ENCODE measurements at places on chromosomes 13 and 19.

DNA sequence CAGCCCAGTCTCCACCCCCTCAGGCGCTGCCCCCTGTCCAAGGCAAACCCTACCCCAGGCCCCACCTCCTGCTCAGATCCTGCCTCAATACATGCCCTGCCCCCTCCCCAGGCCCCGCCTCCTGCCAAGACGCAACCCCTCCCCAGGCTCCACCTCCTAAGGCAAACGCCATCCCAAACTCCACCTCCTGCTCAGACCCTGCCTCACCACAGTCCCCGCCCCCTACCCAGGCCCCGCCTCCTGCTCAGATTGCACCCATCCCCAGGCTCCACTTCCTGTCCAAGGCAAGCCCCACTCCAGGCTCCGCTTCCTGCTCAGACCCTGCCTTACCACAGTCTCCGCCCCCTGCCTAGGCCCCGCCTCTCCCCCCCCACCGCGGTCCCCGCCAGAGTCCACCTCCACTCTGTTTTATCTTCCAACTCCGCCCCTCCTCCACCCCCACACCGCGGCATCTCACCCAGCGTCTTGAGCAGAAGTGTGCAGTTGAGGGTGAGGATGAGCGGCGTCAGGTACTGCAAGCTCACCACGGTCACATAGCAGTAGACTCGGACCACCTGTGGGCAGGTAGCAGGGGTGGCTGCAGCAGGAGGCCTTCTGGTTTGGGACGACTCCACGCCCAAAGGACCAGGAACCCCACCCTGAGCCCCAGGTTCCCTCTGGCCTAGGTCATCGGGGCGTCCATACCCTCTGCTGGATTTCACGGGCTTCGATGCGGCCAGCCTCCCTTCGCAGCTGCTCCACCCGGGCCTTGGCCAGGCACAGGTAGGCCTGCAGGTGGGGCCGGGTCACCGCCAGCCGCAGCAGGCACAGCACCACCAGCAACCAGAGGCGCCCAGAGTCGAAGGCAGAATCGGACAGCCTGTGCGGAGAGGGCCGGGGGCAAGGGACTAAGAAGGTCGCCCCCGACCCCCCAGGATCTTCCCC is 17.7 kb downstream of the TMEM161A start:
- DNase-seq: no peak

DNA sequence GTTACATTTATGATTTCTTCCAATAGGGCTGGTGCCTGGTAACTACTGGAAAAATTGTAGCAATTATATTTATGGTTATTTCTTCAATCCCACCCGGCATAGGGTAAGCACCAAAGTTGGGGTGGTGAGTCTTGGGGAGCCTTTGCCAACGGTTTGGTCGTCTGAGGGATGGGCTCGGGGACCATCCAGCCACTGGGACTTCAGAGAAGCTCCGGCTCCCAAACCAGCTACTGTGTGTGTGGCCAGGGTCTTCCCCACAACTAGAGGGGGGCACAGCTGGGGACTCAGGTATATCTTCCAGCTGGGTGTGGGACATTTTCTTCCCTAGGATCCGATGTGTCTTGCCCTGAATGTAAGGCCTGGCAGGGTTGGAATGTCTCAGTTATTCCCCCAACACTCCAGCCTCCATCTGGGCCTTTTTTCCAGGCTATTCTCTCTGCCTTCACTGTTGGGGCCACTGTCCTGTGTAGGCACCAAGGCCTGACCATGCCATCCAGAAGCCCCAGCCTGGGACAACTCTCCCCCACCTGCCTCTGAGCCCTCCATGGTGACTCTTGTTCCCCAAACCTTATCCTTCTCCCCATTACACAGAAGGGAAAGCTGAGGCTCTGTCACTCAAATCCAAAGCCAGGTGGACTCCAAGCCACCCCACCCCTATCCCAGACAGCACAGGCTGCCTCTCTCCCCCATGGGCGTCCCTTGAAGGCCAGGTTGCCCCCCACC is 1.1 kb upstream of the IFI30 start:
- no peak for DNase-seq

GRCh38 chr19:16714702-16715287 is 4.9 kb upstream of the NWD1 start:
- DNase-seq: peak; percentile 60

DNA sequence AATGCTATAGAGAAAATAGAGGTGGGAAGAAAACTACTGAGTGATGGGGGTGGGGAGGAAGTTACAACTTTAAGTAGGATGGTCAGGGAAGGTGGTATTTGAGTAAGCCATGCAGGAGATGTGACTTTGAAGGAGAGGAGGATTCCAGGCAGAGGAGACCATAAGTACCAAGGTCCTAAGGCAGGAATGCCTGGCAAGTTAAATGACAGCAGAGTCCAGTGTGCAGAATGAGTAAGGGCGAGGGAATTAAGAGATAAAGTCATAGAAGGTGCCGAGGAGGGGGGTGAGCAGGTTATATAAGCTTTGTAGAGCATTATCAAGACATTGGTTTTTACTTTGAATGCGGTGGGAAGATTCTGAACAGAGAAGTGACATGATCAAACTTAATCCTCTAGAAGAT is 43.2 kb upstream of the WDFY2 start:
- no peak for DNase-seq

DNA sequence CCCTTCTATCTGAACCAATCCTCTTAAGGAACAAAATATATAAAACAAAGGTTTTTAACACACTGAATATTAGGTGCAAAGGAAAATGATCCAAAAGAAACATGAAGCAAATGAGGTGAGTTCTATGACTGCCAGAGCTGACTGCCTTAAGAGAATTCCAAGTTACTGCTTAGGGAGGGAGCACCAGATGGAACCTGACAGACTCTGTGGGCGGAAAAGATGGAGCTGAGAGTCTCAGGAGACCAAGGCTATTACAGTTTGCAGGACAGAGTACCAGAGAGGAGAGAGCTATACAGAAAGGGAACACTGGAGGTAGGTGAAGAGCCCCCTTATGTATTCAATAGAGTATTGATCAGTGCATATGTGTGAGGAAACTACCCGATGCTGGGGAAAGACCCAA is 87.2 kb downstream of the B3GLCT start:
- peak; percentile 41 for DNase-seq

DNA sequence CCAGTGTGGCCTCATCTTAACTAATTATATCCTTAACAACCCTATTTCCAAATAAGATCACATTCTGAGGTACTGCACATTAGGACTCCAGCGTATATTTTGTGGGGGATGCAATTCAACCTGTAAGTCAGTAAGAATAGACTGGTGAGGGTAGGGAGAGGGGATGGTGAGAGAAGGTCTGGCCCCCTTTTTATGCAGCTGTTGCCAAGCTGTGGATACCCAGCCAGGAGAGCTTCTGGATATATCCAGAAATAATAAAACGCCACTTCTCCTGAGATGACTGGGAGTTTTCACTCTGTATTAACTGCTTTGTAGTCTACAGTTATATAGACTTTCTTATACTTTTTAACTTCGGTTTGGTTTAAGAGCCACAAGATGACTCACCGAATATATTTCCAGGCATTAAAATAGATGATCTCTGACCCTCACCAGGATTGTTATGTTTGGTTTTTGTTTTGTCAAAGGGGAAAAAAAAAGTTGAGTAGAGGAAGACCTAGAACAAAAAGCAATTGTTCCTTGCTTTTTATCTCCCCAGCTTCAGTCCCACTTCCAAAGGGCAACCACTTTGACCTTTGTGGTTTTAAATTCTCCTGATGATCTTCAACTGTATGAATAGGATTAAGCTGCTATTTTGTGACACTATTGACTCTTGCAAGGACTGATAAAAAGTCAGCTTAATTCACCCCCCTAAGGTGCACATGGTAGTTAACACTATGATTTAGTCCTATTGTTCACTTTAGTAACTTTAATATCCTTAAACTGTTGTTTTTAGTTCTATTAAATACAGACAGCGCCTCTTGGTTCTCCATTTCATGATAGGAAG is 3.1 kb upstream of the NEK3 start:
- no peak for DNase-seq

- peak; percentile 23 for DNase-seq
Observed at GRCh38 chr19:18832306-18833140, 764 bp downstream of the UPF1 start.

DNA sequence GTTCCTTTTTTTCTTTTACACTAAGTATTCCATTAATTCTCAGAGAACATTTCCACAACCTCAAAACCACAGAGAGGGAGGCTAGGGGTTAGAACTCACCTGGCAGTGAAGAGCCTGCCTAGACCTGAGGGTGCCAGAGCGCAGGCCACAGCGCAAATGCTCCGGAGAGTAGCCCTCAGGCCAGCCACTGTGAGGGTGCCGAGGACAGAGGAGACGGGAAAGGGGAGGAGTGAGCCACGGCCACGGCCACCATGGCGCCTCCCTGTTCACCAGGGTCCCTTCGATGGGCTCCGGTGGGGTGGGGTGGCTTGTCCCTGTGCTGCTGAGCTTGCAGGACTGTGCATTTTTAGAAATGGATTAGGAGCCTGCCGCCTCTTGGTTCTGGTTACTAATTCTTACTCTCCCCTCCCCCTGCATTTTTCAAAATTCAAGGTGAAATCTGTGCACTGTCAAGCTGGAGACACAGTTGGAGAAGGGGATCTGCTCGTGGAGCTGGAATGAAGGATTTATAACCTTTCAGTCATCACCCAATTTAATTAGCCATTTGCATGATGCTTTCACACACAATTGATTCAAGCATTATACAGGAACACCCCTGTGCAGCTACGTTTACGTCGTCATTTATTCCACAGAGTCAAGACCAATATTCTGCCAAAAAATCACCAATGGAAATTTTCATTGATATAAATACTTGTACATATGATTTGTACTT is 58.8 kb downstream of the GGACT start:
- no peak for DNase-seq

GRCh38 chr19:22617614-22618320 is 16.4 kb upstream of the ZNF492 start:
- DNase-seq: no peak

DNA sequence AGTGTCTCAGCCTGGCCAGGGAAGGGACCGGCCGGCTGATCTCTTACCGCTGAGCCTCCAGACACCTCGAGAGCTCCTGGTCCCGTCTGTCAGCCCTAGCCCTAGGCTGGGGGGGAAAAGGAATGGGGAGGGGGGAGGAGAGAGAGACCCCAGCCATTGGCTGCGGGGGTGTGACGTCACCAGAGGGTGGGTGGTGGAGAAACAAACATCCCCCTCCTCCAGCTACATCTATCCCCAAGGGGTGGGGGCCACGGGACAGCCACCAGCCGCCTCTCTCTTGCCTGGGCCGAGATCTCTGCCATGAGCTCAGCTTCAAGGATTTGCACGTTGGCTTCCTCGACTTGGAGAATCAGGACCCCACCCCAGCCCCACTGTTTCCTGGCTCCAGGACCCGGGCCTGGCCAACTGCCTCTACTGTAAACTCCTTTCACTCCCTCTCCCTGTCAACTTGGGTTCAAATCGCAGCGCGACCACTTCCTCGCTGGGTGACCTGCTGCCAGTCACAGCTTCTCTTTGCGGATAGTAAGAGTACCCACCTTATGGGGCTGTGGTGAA is at the start of gene PRX:
PRX (minus strand) TSS at position 88 of the 555 bp plus-strand sequence. CDS start 5,446 bp downstream, outside the sequence.
- peak; percentile 63 for DNase-seq

GRCh38 chr13:109941951-109942350 is 155.6 kb upstream of the IRS2 start:
- no peak for DNase-seq

DNA sequence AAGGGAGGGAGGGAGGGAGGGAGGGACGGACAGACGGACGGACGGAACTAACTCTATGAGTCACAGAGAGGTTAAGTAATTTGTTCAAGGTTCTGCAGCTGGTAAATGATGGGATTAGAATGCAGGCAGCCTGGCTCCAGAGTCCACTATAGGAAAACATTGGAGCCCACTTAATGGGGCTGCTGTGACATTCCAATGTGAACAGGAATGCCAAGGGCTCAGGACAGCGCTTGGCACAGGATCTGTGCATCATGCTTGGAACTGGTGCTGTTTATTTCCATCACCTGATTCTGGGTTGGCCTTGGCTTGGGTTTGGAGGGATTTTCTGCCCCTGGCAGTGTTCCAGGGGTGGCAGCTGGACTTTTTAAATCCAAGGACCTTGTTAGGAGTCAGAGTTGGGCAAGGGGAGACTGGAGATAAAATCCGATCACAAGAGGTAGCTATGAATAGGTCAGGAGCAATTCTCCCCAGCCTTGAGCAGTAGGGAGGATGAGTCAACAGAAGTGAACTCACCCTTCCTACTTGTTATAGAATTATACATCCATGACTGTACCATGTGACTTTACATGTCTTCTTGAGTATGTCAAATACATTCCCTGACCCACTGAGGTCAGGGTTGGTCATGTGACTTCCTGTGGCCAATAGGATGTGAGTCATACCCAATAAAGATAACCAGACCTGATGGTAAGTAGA is 7.8 kb upstream of the HIF3A start:
- peak; percentile 52 for DNase-seq

- DNase-seq: peak; percentile 24
Observed at GRCh38 chr19:7516333-7516732, 430 bp downstream of the ZNF358 start.

GRCh38 chr13:95536632-95537241 is 15.8 kb upstream of the CLDN10 start:
- DNase-seq: peak; percentile 41

GRCh38 chr13:37475151-37475550 is 123.4 kb downstream of the POSTN start:
- DNase-seq: no peak

GRCh38 chr19:55044771-55045716 is 7.0 kb upstream of the GP6 start:
- DNase-seq: no peak

- DNase-seq: no peak
Observed at GRCh38 chr19:30235946-30236345, 136.2 kb upstream of the ZNF536 start.

- no peak for DNase-seq
Observed at GRCh38 chr13:109720758-109721184, 65.6 kb downstream of the IRS2 start.

- no peak for DNase-seq
Observed at GRCh38 chr13:37777676-37778075, 91.9 kb downstream of the TRPC4 start.

DNA sequence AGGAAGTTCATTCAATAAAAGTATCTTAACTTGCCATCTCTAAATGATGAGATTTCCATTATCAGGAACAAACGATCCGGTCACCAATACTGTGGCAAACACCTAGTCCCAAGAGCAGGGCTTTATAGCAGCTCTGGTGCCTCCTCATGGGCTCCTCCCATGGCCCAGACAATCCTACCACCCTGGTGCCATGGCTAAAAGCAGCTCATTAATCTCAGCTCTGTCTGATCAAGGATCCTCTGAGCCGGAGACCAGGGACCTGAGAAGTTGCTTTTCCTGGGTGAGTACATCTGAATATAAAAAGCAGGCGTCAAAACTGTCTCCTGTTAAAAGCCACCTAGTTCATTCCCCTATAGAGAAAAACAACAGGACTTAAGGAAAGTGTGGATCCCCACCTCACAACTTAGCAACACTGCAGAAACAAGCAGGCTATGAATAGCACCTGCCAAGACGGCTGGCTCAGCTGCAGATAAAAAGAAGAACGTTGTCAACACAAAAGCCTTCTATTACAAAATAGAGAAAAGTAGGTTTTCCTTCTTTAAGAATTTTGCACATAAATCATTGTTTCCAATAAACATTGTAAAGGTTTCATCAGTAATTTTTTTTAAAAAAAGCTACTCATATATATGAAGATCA is 30.3 kb downstream of the TSHZ3 start:
- no peak for DNase-seq
